CD4-positive, alpha-beta memory T cell (primary cell): ENCODE measurements at places on chromosomes 12 and 14. TPM values are rescaled to one million over a fixed set of nuclear protein-coding genes. Genes with fewer than 3 reads are reported as not detected.

GRCh38 chr14:38125481-38126037 lies 82.1 kb upstream of the SSTR1 start:
- no peak overlapping the region for H3K4me3 ChIP-seq
- no peaks in the 10 kb centered on the region for H3K36me3 ChIP-seq
- no peak overlapping the region for H3K27ac ChIP-seq
- no peaks in the 10 kb centered on the region for H3K27me3 ChIP-seq

DHH gene
- 0.44 TPM for total RNA-seq

GRCh38 chr12:52865090-52865944 lies 16.5 kb upstream of the KRT78 start:
- no peak overlapping the region for H3K27ac ChIP-seq
- DNase-seq = no peak
- H3K4me1 ChIP-seq = peaks cover 8% of the 10 kb centered on the region
- no peaks in the 10 kb centered on the region for H3K27me3 ChIP-seq
- H3K4me3 ChIP-seq = no peak overlapping the region

DNA sequence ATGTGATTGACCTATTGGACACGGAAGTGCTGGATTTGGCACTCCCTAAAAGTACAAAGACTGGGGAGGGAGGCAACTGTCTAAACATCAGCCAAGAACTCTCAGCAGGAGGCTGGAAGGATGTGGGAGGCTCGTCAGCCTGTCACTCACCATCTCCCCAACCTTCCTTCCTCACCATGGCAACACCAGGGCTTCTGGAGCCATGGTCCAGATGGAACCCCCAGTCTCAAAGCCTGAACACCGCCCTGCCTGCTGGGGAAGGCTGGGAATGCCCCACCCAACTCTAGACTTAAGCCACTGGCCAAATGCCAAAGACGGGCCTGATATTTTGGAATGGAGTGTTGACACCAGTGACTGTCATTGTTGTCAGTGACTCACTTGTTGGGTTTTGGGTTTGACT lies 55.3 kb downstream of the GALNT16 start:
- H3K27ac ChIP-seq = no peak overlapping the region
- no peaks in the 10 kb centered on the region for H3K36me3 ChIP-seq
- no peaks in the 10 kb centered on the region for H3K27me3 ChIP-seq
- H3K4me3 ChIP-seq = no peak overlapping the region
- DNase-seq = no peak

- H3K27ac ChIP-seq = no peak overlapping the region
- no peaks in the 10 kb centered on the region for H3K4me1 ChIP-seq
- DNase-seq = no peak
- no peaks in the 10 kb centered on the region for H3K27me3 ChIP-seq
- H3K4me3 ChIP-seq = no peak overlapping the region
- H3K36me3 ChIP-seq = no peaks in the 10 kb centered on the region
Observed at GRCh38 chr14:61229981-61230380, 51.2 kb downstream of the TMEM30B start.

DNA sequence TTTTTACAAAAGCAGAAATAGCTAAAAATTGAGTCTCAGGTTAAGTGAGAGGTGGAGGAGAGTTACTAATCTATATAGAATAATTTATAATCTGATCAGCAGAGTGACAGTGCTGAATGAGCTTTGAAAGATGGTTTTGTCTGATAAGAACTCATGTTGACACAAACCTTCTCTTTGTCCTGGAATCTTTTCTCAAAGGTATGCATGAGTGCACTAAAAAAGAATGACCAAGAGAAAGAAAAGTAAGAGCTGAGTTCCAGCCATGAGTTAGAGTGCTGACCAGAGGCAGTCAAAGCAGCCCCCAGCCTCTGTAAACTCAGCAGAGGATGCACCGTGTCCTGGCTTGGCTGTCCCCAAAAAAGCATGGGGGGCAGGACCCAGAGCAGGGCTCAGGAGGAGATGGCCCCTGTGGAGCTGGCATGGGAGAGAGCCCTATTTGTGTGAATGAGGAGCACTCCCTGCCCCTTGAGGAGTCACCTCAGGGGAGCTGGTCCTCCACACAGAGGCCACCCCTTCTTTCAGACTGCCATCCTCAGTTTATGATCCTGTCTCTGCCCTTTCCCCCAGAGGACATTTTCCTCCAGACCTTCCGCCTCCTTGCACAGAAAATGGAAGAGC lies 129.8 kb downstream of the SEC23A start:
- no peaks in the 10 kb centered on the region for H3K36me3 ChIP-seq
- H3K27me3 ChIP-seq = no peaks in the 10 kb centered on the region
- no peak overlapping the region for H3K4me3 ChIP-seq
- H3K27ac ChIP-seq = no peak overlapping the region

RHOJ gene
- total RNA-seq = not detected

DNA sequence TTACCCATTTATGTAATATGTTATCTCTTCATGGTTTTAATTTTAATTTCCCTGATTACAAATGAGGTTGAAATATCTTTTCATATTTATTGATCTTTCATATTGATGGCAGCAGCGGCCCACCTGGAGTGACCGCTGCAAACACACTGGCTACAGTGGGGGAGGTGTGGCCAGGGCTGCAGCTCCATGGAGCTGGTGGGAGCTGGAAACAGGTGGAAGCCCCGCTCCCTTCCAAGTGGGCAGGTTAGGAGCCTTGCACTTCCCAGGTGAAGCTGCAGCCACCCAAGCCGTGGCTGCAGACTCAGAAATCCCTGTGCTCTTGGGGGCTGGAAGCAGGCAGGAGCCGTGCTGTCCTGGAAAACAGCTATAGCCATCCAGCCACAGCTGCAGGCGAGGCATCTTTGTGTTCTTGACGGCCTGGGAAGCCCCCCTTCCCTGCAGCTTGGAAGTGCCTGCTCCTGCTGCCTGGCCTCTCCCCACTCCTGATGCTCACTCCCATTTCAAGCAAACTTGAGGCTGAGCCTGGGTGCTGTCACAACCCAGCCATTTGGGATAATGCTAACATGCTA lies 201.1 kb downstream of the TMEM117 start:
- no peaks in the 10 kb centered on the region for H3K4me1 ChIP-seq
- H3K36me3 ChIP-seq = no peaks in the 10 kb centered on the region
- DNase-seq = no peak
- H3K27ac ChIP-seq = no peak overlapping the region

LRFN5 gene
- total RNA-seq = not detected

DNA sequence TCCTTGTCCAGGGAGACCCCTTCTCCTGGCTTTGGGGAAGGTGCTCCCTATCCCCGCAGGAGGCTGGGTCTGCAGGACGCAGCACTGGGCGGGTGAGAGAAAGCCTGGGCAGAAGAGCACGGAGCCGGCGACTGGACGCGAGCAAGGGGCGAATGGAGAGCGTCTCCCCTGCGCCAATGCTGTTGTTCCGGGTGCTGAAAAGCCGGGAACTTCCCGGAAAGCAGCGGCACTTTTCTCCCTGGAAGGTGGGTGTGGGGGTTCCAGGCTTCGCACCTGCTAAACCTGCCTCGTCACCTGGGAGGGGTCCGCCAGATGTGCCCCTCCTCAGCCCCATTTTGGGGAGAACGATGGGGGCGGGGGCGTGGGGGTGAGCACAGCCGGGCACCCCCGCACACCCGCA lies 417.1 kb upstream of the TMTC1 start:
- no peak overlapping the region for H3K27ac ChIP-seq
- H3K4me3 ChIP-seq = no peak overlapping the region
- no peaks in the 10 kb centered on the region for H3K27me3 ChIP-seq
- no peak for DNase-seq
- H3K4me1 ChIP-seq = no peaks in the 10 kb centered on the region

DNA sequence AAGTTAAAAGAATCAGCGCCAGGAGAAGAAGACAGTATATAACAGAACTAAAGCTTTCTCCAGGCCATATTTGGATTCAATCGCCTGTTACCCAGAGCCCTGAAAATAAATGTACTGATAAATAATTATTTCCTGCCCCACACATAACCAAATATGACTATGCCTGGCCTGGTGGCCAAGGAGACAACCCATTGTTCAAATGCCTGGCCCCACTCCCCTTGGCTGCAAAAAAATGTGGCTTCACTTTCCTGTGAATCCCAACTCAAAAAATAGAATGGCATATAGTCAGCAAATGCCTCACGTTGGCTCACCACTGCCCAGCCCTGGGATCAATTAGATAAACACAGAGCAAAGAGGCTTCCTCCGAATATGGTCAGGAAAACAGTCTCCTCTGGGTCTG lies 472.1 kb downstream of the BCL11B start:
- H3K27me3 ChIP-seq = peaks cover 4% of the 10 kb centered on the region
- no peaks in the 10 kb centered on the region for H3K4me1 ChIP-seq

- DNase-seq = no peak
- H3K27ac ChIP-seq = no peak overlapping the region
- no peak overlapping the region for H3K4me3 ChIP-seq
- no peaks in the 10 kb centered on the region for H3K27me3 ChIP-seq
- no peaks in the 10 kb centered on the region for H3K36me3 ChIP-seq
Observed at GRCh38 chr14:70780396-70781075, 28.8 kb downstream of the MAP3K9 start.

DNA sequence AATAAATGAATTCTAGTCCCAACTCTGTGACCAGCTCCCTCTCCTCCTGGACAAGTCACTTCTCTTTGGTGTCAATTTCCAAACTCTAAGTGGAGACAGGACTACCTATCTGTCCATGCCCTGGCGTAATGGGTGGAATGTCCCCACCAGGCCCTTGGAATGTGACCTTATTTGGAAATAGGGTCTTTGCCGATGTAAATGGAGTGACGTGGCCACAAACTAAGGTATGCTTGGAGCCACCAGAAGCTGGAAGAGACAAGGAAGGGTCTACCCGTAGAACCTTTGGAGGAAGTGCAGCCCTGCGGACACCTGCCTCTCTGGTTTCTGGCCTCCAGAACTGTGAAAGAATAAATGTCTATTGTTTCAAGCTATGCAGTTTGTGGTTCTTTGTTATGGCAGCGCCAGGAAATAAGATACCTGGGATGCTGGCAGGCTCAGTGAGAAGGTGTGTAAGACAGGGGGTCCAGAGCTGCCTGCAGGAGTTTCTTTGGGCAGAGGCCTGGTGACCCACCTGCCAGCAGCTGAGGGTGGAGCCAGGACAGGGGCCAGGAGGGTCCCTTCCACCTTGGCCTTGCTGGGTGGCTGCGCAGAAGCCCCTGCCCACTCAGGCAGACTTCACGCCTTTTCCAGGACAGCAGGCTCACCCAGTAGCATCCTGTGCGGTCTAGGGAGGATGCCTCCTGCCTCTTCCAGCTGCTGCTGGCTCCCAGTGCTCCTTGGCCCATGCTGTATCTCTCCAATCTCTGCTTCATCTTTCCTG lies 45.8 kb downstream of the ARL6IP4 start:
- no peak for DNase-seq
- H3K4me3 ChIP-seq = no peak overlapping the region
- no peaks in the 10 kb centered on the region for H3K36me3 ChIP-seq
- no peak overlapping the region for H3K27ac ChIP-seq
- peaks cover 6% of the 10 kb centered on the region for H3K4me1 ChIP-seq

DNA sequence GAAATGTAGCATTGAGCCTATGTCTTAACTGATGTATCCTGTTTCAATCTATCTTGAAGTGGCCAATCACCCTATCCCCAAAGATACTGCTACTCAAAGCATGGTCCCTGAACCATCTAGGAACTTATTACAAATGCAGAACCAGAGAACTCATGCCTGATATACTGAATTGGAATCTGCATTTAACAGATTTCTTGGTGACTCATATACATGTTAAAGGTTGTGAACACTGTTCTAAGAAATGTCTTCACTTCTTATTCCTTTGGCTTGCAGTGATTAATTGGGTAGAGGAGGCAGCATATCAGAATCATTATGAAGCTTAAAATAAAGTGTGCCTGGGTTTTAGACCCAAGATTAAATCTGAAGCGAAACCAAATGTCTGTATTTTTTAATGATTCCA lies 795.6 kb downstream of the DIO2 start:
- no peak overlapping the region for H3K4me3 ChIP-seq
- no peaks in the 10 kb centered on the region for H3K36me3 ChIP-seq
- no peak overlapping the region for H3K27ac ChIP-seq
- no peaks in the 10 kb centered on the region for H3K4me1 ChIP-seq
- H3K27me3 ChIP-seq = no peaks in the 10 kb centered on the region

DNA sequence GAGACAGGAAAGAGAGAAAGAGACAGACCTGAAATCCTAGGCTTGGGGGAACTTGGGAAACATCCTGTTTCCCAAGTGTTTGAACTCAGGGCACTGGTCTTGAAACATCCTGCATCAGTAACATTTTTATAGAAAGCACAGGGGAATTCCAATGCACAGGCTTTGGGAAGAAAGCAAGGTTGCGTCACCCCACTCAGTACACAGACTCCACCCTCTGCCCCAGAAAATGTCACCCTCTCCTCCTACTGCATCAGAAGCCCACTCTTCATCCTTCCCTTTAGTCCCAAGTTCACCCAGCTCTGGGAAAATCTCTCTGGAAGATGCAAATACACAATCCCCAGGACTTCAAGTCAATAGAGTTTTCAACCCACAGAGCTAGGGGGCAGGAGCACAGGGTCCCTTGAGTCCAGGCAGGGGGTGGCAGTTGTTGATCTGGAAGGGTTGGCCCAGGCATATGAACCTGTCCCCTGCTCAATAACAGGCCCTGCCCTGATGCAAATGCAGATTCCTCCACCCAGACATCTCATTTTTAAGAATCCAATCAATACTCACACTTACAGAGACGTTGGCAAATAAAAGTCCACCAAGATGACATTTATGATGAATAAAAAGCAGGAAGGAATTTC lies 1.7 kb downstream of the RDH16 start:
- no peaks in the 10 kb centered on the region for H3K4me1 ChIP-seq
- H3K27ac ChIP-seq = no peak overlapping the region
- H3K27me3 ChIP-seq = no peaks in the 10 kb centered on the region
- no peak overlapping the region for H3K4me3 ChIP-seq
